ENCODE measurements at places on chromosomes 11 and 22.

DNA sequence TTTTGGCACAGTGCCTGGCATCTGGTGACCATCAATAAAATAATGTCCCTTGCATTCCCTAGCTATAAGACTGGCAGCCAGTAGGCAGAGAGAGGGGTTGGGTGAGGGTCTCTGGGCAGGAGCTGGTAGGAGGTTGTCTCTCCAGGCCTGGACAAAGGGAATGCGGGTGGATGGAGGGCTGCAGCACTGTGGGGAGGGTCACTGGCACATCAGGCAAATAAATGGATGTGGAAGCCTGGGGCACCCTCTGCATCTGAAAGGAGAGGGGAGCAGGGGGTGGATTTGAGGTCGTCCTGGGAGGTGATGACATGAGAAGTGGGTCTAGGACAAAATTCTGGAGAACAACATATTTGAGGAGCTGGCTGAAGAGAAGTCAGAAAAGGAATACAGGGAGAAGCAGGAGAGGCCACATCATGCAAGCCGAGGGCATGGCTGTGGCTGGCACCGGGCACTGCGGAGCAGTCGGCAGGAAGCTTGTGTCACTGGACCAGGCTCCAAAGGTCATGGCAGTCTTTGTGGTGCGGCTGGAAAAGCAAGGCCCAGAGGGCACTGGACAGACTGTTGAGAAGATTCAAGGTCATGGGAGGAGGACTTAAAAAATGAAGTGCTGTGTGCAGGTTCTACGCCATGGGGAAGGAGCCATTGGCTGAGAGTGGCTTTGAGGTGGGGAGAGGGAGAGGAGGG, 36.5 kb upstream of the THY1 start:
- no peak for DNase-seq

DNA sequence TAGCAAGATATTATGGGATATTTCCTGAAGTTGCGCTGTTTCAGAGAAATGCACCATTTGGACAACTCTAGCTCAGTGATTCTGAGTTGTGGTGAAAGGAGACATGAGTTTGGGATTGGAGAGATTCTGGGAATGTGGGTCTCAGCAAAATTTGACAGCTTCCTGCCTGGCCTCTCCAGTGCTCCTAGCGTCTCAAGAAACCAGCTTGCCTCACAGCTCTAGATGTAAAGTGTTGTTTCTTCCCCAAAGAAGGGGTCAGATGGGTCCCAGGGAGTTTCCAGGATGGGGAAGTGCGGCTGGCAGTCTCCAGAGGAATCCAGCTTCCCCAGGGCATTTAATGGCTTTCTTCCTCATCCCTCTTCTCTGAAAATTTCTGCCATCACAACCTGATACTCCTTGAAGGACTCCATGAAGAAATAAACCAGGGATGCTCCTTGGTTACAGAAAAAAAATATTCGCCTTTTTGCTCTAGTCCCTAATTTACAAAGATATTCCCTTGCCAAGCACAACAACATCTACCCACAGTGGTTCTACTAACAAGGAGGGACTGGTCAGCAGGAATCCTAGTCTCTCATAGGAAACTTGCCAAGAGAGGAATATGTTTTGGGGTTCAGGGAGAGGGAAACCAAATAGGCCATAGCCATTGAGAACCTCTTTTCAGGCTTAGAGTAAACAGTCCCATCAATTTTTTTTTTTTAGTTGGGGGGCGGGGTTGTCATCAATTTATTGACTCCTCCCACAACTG, 185.4 kb upstream of the E2F8 start:
- no peak for DNase-seq

DNA sequence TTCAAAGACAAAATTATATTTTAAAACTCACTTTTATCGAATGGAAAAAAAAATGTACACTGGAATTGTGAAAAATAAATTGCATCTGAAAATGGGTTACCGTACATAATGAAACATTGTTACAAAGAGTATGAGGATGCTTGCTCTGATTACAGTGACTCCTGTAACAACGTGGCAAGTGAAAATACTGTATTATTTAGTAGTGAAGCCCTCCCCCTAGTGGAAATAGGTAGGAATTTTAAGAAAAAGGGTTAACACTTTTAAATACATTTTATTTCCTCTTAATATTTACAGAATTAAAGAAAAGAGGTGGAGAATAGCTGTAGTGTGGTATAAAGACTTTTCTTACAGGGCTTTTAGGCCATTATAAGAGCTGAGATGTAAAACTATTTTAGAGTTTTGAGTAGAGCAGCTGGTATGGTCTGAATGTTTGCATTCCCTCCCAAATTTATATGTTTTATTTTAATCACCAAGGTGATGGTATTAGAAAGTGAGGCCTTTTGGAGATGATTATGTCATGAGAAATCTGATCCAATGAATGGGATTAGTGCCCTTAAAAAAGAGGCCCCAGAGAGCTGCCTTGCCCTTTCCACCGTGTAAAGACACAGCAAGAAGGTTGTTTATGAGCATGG, 25.2 kb downstream of the FAM76B start:
- peak; percentile 75 for DNase-seq

DNA sequence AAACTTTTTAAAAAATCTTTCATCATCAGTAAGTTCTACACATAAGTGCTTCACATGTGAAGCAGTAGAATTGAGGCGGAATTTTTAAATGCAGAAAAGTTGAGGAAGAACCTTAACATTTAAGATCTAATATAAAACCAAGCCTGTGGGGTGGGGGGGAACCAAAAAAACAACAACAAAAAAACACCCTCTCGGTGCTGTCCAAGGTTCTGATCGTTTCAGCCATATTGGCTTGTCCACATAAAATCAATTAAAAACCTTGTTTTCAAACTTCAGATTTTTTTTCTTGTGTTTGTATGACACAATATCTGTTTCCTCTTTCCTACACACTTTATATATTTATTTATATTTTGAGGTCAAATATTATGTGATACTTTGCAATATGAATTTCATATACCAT, 130.0 kb downstream of the WNT7B start:
- DNase-seq = no peak

DNA sequence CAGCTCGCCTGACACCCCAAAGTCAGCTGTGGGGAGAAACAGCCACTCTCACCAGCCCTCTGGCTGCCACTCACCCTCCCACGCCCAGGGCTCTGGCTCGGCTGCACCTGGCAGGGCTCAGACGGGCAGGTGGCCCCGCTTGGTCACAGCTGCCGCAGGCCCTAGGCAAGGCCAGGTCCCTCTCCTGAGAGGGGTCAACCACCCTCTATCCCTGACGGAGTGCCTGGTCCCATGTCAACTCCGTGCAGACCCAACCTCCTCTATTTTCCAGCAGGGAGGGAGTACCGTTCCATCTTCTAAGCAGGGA, 1.9 kb downstream of the MAP4K2 start:
- no peak for DNase-seq

DNA sequence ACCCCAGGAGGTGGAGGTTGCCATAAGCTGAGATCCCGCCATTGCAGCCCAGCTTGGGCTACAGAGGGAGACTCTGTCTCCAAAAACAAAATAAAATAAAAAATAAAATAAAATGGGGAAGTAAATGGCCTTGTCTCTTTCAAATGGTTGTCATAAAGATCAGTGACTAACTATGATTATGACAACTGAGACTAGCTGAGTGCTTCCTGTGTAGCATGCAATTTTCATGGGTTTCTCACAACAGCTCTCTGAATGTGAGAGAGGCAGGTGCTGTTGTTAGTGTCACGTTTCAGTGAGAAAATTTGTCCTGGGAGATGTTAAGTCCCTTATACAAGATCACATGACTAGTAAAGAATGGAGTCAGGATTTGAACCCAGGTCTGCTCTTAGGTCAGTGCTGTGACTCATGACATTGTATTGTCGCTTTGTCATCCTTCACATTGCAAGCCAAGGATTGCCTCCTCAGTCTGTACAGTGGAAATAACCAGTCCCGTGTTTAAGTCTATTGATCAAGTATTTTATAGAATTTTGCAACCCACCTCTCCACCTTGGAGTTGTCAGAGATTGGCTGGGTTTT, 163.3 kb upstream of the CCDC90B start:
- DNase-seq = no peak

DNA sequence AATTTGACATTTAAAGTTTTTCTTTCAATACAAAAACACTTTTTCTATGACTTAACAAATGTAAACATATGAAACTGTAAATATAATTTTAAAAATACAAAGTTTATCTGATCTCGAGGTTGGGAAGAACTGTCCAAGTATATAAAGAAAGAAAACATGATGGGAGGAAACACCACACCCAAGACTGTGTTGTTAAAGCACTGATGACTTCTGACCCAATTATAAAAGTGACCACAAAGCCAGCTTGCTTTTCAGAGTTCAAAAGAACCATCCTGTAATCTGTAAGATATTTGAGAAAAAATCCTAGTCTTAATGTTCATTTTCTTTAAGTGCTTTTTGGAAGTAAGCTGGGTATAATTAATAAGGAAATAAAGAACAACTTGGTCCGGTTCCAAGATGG, 15.6 kb downstream of the CEP57 start:
- DNase-seq = no peak

- DNase-seq = no peak
Measured at GRCh38 chr11:73453562-73453961, 77.4 kb downstream of the RELT start.

- no peak for DNase-seq
Measured at GRCh38 chr11:35235157-35235468, 96.1 kb downstream of the CD44 start.

DNA sequence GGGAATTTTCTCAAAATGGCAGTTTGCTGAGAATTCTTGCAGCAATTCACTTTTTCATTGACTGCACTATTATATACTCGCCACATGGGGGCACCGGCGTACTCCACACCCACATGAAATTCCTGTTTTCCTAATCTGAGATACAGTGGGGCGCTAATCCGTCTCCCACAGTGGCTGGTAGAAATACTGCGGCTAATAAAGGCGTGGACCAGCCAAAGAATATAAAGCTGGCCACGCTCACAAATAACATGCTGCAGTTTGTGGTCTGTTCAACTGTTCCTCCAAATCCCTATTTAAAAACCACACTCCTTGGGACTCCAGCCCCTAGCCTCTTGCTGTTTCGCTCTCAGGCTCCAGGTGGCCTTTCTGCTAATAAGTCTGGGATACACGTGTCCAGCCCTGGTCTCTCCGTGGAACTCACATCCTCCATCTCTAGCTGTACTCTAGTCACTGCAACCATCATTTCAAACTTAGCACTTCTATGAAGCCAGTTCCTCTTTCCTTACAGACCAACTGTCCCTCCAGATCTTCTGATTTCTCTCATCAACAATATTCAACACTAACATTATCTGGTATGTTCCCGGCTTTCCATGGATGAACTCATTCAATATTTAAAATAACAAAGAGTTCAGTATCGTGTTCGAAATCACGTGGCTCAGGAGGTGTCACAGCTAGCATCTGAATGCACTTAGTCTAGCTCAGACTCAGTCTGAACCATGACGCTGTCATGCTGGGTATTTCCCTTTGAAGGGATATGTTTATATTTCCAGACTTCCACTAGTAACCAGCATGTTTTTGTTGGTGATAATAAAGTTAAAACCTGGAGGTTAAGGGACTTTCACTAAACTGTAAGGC, 22.0 kb downstream of the TBRG1 start:
- DNase-seq = peak; percentile 32

DNA sequence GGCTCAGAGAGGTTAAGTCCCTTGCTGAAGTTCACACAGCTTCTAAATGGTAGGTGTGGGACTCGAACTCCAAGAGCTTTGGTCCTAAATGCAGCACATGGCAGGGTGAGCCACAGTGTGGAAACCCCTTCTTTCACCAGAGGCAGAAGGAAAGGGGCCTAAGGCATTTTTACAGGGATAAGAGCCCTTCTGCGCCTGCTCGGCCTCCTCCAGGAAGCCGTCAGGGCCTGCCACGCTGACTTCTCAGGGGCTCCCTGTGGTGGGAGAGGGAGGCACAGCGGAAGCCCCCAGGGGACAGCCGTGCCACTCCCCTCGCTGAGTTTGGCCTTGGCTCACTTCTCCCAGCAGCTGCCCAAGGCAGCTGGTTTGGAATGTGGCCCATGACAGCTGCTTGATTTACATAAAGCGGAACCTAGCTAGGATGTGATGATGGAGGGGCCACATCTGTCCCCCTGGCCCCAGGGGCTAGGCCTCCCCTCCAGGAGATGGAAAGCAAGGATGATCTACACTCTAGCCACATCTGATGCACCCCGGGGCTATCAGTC, 35.4 kb downstream of the CD82 start:
- DNase-seq = no peak
